ENCODE measurements at places on chromosomes 3 and 15. TPM values are rescaled to one million over a fixed set of nuclear protein-coding genes. Genes with fewer than 3 reads are reported as not detected.

The NME9 gene
- total RNA-seq, result 0.53 TPM

The PATL2 gene
- total RNA-seq, result 50.8 TPM

The IRAK2 gene
- 9.4 TPM for total RNA-seq

The VWA5B2 gene
- 0.07 TPM for total RNA-seq

DNA sequence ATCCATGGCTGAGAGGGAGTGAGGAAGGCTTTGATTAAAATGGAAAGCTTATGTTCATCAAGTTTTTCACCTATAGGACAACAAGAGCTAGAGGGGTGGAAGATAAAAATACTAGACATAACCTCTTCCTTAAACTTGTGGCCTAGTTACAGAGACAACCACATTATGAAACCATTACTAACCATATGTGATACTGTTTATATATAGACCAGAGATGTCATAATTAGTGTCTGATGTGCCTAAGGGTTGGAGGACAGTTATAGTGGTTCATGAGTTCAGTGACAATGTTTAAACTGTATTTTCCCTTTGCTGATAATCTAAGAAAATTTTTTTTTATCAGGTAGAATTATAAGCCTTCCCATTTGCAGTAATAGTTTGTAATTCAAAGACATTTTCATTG is 23.7 kb downstream of the PHLDB2 start:
- no peak for DNase-seq

GRCh38 chr3:72694398-72694797 is 153.8 kb downstream of the SHQ1 start:
- DNase-seq, result no peak

DNA sequence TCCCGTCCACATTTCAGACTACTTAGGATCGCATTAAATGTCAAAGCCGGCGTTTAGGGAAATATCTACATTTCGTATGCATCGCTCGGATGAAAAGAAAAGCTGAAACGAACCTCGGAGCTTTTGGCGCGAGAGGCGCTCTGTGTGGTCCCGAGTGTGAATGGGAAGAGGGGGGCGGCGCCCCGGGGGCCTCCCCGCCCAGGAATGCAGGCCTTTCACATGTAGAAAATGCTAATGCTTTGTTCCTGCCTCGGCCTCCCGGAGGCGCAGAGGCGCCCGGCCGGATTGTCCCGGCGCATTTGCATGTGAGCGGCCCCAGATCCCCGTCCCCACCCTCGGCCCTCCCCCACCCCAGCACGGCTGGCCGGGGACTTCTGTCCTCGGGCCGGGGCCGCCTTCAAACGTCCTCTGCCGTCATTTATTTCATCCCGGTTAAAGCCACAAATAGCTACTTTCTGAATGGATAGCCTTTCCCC is 37.0 kb upstream of the TRIM71 start:
- DNase-seq, result peak; percentile 4

DNA sequence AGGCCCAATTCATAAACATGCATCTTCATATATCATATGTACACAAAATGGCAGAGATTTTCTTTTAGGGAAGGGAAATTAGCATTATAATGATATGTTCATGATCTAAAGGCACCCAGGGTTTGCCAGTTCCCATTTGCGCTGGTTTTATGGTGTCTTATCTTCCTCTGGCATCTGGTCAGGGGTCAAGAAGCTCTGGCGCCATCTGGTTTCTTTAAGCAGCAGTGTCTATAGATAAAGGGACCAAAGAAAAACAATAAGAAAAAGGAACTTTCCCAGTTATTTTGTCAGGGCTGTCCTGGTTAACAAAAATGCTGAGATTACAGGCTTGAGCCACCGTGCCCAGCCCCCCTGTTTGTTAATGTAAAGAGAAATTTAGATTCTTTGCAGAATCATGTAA is 3.3 kb upstream of the DCP1A start:
- peak; percentile 15 for DNase-seq

- no peak for DNase-seq
Measured at GRCh38 chr15:66763186-66764071, 61.4 kb downstream of the SMAD6 start.
